ENCODE measurements at places on chromosomes 2 and 18.

GRCh38 chr2:241703032-241703604 lies 1.3 kb downstream of the ING5 start:
- no peak for DNase-seq

DNA sequence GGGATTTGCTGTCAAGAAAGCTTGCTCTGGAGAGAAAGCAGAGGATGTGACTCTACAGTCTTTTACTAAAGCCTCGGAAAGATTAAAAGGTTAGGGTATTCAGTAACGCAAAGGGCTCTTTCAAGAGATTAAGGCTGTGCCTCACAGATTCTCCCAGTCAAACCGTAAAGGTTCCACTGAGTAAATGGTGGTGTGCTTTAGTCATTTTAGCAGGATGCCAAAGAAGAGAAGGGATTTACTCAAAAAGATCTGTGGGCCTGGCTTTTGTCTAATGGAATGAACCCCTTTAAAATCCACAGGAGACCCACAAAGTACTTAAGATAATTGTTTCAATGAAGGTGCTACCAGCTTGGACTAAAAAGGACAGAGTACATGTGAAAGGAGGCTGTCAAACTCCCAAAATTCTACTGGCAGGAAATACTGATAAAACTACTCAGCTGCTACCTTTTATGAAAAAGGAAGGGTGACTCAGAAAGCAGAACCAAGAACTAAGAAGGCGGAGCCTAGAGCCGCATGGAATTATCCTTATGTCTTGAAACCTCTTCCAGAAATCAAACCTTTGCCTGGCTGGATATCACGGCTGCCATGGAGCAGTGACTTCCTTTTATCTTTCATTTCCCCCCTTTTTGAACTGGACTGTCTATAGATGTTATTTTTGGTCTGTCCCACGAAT lies 670.2 kb upstream of the ZEB2 start:
- no peak for DNase-seq

GRCh38 chr18:5868218-5868854 lies 27.0 kb downstream of the TMEM200C start:
- DNase-seq, result peak; percentile 18

DNA sequence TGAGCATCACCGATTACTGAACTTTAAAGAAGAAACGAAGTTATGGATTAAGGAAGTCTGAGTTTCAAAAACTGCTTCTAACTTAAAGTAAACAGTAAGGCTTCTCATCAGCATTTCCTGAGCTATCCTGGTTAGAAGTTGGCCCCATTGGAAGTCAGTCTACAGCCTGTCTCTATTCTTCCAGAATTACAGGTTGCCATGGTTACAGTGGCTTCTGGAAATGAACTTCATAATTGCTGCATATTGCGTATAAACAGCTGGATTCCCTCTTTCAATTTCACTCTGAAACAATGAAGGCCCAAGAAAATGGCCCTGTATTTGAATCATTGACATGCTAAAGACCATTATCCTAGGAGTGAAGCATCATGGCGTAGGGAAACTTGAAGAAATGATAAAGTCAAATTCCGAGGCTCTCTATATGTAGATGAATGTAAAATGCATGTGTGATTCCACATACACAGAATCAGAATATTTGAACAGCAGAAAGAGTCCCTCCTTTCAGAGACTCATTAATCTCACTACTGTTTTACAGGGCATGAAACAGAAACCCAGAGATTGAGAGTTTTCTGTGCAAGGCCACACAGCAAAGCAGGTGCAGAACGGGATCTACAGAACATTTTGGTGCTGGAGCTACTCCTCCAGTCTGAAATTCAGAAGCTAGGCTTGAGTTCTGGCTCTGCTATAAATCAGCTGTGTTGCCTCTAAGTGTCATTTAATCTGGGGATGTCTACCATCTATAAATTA lies 856.4 kb upstream of the CELF4 start:
- DNase-seq, result no peak

DNA sequence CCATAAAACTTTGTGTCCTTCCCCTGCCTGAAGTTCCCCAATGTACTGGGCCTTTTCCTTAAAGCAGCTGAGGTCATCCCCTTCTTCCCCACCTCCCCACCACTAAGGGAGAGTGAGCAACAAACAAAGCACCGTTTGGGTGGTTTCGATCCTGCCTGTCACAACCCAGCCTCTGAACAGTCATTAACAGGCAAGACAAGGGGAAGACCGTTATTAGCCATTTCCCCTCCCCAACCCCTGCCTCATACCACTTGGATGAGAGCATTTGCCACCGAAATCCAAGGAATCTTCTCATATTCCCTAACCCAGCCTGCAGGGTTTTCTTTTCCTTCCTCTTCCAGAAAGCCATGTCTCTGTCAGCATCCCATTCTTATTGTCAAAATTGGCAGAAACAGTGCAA lies 65.6 kb downstream of the STRADB start:
- no peak for DNase-seq

DNA sequence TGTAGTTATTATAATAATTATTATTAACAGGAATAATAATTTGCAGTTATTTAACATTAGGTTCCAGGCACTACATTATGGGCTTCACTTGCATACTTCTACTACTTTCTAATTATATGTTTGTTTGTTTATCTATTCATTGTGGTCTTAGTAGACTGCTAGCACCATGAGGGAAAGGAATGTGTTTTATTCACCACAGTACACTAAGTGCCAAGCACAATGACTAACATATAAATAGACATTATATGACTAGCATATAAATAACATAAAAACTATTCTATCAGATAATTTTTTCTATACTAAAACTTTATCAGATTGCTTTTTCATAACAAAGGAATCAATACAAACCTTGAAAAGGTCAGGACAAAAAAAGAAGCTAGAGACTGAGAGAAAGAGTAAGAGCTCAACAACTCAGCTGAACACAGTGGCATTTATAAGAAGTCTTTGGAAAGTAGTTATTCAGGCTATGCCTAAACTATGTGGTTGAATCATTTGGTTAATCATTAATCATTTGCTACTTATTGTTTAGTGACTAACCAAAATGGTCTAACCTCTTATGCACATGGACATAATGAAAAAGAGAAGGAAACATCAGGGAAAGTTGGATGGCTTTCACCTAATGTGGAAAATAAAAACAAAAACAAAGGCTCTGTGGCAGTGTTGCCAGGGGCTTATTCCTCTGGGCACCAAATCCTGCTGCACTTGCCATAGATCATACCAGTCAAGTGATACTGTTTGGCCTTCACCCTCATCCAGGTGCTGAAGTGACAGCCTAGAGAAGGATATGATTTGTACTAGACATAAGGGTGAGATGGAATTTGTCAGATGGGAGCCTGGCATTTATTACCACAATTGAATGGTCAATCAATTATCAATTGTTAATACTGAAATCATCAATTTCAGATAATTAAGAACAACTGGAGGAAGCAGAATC lies 174.9 kb downstream of the ETAA1 start:
- no peak for DNase-seq

DNA sequence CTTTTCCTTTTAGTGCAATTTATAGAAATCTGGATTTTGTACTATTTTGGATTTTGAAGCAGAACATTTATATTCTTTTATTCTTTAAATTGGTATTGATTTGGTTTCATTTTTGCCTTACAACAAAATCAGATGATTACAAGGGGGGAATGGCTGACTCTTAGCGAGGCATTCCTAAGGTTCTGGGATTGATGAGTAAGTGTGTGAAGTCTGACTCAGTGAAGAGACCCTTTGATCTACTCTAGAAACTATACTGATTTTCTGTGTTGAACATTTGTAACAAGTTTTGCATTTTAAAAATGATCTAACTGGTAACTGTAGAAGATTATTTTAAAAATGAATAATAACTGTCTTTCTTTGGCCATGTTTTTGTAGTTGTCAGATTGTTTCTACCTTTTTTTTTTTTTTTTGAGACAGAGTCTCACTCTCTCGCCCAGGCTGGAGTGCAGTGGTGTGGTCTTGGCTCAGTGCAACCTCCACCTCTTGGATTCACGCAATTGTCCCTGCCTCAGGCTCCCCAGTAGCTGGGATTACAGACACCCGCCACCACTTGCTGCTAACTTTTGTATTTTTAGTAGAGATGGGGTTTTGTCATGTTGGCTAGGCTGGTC lies 48.7 kb downstream of the TTC39C start:
- DNase-seq, result no peak

DNA sequence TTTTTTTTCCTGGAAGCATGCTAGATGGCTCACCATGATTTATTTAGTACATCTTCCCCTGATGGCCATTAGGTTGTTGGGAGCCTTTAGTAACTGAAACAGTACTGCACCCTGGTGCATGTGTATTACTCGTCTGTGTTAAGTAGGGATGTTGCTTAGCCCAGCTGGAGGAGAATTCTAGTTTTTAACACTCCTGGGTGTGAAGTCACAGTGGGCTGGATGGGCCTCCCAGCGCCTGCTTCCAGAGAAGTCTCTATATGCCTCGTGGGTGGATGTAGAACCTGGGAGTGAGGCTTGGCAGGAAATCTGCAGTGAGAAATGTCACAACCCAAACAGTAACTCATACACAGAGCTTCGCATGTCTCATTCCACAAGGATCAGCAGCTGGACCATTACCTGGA lies 28.9 kb upstream of the NT5DC4 start:
- DNase-seq, result no peak
